ENCODE measurements at places on chromosomes 2 and 18.

DNA sequence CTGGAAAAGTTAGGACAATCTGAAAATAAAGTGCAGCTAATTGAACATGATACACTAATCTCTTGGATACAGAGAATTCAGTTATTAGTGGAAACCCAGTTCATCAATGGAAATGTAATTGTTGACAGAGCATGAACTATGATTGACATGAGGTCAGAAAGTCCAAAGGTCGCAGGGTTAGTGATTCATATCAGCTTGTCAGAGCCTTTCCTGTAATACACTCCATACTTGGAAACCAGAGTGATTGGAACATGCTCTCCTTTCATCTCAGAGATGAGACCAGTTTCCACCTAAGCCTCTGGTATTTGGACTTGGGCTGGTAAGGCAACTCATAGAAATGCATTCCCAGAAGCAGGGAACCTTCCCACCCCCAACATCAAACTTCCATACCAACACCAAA lies 8.5 kb upstream of the NCKAP5 start:
- DNase-seq = no peak

- DNase-seq = no peak
Measured at GRCh38 chr2:67210430-67210829, 186.7 kb upstream of the ETAA1 start.

- DNase-seq = no peak
Measured at GRCh38 chr2:73343992-73344391, 41.6 kb upstream of the ALMS1 start.

- DNase-seq = no peak
Measured at GRCh38 chr2:7707723-7708122, 790.5 kb downstream of the RNF144A start.

GRCh38 chr2:218166791-218167190 lies at the start of gene CXCR1:
Gene CXCR1 (minus strand): TSS chr2:218166962. CDS start chr2:218165211, 1,751 bp downstream.
- DNase-seq = no peak

DNA sequence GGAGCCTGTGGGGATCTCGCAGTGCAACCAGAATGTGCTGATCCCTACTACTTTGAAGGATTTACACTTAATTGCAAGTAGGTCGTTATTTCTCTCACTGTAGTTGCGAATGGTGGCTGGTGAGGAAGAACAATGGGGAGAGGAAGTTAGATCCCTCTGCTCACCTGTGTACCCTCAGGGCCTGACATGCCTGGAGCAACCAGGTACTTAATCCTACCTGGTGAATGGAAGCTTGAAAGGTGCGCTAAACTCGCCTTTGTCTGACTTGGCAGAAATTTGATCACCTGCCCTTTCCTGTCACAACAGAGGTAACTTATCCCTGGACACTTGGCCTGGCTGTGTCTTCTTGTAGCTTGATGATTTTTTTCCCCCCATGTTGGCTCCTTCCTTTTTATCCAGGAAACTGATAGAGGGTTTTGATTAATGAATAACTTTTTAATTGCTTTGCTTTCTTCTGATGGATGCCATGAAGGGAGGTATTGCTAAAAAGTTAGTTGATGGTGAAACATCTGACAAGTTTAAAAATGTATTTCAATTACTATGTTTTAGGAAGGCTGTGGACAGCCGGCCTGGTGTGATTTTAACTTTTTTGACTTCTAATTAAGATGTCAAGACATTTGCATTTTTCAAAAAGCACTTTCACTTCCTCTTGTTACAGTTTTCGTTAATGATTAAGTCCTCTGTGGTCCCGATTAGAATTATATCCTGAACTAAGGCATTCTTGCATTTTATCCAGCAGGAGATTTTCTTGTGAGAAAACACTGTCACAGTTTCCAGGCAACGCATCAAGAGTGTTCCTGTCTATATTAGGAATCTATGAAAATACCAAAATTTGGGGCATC lies 9.2 kb downstream of the SGPP2 start:
- no peak for DNase-seq

DNA sequence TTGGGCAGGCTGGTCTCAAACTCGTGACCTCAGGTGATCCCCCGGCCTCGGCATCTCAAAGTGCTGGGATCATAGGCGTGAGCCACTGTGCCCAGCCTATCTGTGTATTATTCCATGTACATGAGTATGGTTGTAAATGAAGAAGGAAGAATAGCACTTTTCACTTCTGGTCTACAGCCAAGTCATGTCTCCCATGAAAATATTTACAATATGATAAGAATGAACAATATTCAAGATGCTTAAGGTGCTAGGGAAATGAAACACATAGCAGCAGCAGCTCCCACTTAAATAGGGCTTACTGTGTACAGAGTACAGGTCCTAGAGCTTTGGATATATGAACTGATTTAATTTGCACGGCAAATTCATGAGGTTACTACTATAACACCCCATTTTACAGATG lies 70.3 kb upstream of the COL5A2 start:
- DNase-seq = no peak

DNA sequence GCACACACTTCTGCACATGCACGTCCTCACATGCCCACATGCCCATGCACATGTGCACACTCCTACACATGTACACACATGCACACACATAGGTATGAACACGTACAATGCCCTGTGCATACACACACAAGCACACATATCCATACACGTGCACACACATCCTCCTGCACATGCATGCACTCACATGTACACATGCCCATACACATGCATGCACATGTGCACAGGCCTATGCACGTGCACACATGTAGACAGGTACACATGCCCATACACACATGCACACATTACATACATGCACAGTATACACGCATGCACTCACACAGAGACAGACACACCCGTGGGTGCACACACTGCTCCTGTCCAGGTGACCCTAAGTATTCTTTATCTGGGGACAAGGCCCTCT lies 34.3 kb downstream of the GPC1 start:
- no peak for DNase-seq

DNA sequence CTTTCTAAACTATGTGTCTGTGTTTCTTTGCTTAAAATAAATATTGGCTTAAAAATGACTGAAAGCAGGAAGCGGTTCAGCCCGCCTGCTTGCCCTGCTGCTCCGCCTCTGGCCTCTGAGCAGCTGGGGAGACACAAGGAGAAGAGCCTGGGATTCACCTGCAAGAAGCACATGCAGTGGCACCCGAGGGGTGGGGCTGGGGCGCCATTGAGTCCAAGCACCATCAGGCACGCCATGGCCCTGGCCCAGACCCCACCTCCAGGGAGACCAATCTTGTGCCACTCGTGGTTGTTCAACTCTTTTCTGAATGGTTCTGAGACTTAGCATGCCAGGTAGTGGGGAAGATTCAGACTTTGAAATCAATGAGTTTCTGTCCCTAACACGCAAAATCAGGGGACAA lies 495.5 kb upstream of the MYT1L start:
- no peak for DNase-seq

DNA sequence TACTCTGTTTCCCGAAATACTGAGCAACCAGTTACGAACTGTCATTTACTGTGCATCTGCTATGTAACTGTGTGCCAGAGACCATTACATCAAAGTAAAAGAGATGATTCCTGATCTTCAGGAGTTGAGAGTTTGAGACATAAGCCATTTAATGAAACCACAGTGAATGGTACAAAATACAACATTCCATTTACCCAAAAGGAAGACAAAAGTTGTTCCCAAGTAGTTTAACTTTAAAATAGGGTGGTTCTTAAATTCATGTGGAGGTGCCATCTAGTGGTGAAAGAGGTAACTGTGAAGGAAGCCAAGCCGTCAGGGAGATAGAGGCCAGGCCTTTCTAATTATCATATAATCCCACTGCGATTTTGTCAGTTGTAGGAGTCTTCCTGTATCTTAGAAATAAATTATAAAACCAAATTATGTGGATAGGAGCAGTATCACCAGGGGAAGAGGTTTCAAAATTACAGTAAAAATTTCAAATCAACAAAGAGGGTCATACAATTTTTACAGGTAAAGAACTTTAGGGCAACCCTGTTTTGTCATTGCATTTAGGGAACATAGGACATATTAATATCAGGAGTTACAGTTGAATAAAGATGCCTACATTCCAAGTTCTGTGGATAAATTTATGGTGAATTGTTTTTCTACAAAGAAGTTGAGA lies 67.7 kb downstream of the EPAS1 start:
- DNase-seq = no peak

DNA sequence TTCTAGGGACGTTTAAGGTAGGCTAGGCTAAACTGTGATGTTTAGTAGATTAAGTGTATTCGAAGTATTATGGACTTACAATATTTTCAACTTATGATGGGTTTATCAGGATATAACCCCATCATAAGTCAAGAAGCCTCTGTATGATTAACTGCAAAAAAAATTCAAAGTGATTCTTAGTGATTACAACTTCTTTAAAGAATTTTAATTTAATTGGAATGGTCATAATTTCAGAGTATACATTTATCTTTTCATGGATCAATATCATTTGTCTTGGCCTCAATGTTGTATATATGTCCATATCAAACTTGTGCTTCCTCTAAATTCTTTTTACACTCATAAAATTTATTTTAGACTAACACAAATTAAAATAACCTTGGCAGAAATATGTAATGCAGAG lies 183.3 kb upstream of the LRP1B start:
- DNase-seq = no peak

Data from glutamatergic neuron (in vitro differentiated cells).